ENCODE measurements at places on chromosomes 6 and 20.

GRCh38 chr20:44618318-44618731, 33.2 kb downstream of the ADA start:
- DNase-seq, result no peak

- DNase-seq, result no peak
Observed at GRCh38 chr20:47263080-47263464, 93.4 kb downstream of the ZMYND8 start.

DNA sequence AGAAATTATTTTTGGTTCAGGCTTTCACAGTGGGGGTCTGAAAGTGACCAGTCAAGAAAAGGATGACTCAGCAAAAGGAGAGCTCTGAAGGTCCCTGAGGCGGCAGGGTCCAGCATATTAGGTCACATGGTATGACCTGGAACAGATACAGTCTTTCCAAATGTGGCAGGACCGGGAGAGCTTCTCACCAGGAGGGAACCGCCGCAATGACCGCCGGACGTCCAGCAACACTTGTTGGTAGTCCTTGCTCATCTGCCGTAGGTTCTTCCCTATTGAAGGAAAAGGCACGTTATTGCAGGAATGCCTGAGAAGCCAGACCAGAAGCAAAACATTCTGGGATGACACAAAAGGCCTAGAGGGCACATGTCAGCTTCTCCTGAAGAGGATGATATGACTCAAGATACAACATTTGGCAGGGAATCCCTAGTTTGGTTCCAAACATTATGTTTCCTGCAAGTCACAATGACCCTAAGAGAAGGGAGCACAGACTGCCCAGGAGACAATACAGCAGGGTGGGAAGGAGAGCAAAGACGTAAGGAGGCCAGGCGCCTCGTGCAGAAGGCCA, 17.4 kb downstream of the TBC1D20 start:
- no peak for DNase-seq

- no peak for DNase-seq
Observed at GRCh38 chr20:15921930-15922329, 651.3 kb downstream of the KIF16B start.

GRCh38 chr20:478949-479429, 16.7 kb upstream of the TBC1D20 start:
- no peak for DNase-seq

DNA sequence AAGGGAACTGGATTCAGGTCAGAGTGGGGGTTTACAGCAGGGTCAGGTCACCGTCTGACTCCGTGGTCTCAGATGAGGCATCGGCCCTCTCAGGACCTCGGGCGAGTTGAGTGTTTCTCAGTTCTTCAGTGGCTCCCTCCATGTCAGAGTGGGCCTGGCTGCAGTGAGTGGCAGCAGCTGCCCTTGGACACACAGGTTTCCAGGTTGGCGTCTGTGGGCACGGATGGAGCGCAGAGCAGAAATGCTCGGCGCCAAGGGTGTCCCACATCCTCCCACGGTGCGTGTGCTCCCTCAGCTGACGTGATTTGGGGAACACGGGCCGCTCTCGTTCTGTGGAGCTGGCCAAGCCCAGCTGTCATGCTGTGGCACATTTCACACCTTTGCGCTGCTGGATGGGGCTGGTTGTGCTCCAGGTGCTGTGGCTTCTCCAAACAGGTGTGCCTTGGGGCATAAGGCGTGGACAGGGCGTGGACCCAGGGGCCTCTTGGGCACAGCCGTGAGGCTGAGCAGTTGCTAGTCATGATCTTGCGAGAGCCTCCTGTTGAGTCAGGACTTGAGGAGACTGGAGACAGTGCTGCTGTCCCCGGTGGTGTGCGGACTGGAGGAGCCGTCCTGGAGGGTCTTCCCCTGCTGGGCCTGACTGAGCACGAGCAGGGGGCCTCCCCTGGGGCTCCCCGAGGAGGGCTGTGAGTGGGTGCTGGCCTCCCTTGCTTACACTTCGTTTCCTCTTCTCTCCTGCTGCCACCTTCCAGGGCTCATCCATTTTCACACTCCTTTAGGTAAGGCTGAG, 9.5 kb upstream of the DNAJC5 start:
- no peak for DNase-seq

DNA sequence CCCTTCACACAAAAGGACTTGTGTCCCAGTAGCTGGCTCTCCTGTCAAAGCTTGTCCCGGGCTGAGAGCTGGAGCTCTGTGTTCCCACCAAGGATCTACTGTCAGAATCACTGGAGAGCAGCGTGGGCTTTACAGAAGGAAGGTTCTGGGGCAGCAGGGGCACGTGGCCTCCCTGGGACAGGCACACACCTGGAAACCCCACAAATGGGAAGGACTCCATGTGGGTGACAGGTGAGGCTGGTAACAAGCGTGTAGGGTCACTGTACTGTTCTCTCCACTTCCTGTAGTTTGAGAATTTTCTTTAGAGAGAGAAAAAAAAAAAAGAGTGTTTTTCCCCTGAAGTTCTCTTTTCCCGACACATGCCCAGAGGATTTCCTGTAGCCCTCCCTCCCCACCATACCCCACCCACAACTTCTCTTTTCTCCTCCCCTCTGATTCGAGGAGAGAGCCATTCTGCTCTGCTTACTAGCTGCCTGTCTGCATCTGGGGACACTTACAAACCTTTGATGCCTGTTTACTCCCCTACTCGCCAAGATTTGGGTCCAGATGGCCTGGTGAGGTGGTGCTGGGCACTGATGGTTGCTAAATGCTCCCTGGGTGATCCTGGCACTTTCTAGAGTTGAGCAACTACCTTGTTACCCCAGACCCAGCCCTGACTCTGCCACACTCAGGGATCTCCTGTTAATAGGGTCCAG, 84.1 kb upstream of the SIRPA start:
- DNase-seq, result no peak

- no peak for DNase-seq
Observed at GRCh38 chr20:62841705-62842212, 19.9 kb downstream of the TCFL5 start.

GRCh38 chr6:15213838-15214400, 31.9 kb upstream of the JARID2 start:
- no peak for DNase-seq
